Upper lobe of left lung (tissue), 6 donors: ENCODE measurements at places on chromosomes 3 and 15.

- DNase-seq = no peak
Observed at GRCh38 chr15:79067072-79067833, 23.3 kb downstream of the RASGRF1 start.

GRCh38 chr3:71341721-71342120 is 241.8 kb downstream of the FOXP1 start:
- DNase-seq = no peak

DNA sequence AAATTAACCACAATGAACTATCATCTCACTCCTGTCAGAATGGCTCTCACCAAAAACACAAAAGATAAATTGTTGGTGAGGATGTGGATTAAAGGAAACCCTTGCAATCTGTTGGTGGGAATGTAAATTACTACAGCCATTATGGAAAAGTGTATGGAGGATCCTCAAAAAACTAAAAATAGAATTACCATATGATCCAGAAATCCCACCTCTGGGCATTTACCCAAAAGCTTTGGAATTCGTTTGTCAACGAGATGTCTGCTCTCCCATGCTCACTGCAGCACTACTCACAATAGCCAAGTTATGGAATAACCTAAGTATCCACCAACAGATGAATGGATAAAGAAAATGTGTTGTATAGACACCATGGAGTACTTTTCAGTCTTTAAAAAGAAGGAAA is 21.6 kb downstream of the FSIP1 start:
- no peak for DNase-seq

DNA sequence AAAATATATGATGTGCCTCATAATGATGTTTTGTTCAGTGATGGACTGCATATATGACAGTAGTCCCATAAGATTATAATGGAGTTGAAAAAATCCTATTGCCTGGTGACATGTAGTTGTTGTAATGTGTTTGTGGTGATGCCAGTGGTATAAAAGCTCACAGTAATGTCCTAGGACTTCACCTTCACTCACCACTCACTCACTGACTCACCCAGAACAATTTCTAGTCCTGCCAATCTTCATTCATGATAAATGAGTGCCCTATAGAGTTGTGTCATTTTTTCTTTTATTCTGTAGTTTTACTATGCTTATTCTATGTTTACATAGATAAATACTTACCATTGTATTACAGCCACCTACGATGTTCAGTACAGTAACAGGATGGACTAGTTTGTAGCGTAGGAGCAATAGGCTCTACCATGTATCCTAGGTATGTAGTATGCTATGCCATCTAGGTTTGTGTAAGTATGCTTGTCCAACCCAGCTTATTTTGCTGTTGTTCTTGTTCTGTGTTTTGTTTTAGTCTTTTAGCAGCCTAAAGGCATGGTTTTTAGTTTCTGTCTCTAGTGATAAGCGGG is 88.5 kb upstream of the LRRFIP2 start:
- no peak for DNase-seq

- DNase-seq = no peak
Observed at GRCh38 chr3:42844412-42844713, 31.3 kb downstream of the CYP8B1 start.

DNA sequence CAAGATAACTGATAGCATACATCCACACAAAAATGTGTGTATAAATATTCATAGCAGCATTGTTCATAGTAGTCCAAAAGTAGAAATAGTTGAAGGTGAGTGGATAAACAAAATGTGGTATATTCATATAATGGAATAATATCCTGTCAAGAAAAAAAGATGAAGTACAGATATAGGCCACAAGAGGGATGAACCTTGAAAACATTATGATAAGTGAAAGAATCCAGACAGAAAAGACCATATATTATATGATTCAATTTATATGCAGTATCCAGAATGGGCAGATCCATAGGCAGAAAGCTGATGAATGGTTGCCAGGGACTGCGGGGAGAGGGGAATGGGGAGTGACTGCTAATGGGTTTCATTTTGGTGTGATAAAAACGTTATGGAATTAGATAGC is 54.3 kb upstream of the TNIK start:
- no peak for DNase-seq

DNA sequence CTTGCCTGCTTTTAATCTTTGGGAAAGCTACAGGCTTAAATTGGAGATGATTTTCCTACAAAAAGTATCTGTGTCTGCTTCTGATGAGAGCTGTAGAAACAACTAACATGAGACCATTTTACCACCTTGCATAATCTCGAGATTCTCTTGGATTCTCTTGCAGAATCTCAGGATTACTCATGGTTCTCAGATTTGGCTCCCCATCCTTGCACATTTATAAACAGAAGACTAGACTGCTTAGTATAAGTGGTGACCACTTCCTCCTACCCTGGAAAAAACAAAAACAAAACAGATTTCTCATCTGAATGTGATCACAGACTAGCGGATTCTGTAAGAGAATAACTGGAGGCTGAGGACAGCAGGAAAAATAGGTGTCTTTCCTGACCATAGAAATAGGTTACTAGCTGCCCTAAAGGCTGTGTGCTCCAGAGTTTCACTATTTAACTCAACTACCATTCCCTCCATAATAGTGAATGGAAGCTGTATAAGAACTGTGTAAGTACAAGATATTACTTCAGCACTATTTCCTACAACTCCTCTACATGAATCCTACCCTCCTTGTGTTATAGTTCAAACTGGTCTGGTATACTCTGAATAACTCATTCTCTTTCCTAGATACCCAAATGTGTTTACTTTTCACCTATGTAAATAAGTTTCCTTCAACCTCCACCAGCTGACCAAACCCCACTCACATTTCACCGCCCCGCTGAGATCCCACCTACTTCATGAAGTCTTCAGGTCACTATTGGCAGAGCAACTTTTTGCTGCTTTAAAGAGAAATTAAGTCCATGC is 122.2 kb upstream of the C2CD4B start:
- DNase-seq = no peak
